AG10803 (cell line): ENCODE measurements at places on chromosomes 11 and 22.

GRCh38 chr11:28043930-28044709, 63.8 kb downstream of the KIF18A start:
- DNase-seq, result no peak

DNA sequence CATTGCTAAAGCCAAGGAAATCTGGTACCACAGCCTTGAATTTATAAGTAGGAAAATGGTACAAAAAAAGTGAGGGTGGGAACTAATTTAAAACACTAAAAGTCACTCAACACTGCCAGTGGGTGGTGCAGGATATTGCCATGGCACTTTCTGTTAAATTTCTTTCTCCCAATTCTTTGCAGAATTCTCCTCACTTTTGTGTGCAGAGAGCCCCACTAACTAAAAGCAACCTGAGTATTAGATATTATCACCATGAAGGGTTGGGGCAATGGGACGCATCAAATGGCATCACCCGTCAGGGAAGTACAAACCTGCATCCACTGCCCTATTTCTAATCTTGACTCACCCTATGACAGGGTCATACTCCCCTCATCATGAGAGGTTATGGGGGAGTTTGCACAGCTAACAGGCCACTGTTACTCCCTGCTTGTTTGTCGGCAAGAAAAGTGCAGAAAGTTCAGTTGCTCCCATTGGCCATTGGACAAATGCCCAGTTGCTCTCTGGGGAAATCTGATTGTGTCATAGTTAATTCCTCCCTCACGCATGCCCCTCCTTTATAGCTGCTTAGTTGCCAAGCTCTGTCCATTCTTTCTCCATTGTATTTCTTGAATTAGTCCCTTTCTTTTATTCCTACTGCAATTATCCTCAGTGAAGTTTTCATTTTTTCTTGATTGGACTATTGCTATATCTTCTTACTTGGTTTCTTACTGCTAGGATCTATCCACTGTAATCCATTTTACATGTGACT, 93.8 kb upstream of the BLID start:
- DNase-seq, result peak; percentile 86

GRCh38 chr22:30556388-30556787, 9.8 kb upstream of the SEC14L6 start:
- DNase-seq, result no peak

- DNase-seq, result no peak
Observed at GRCh38 chr22:31068970-31069369, 12.1 kb upstream of the SMTN start.

- DNase-seq, result peak; percentile 13
Observed at GRCh38 chr11:92790366-92790765, 179.1 kb upstream of the MTNR1B start.

DNA sequence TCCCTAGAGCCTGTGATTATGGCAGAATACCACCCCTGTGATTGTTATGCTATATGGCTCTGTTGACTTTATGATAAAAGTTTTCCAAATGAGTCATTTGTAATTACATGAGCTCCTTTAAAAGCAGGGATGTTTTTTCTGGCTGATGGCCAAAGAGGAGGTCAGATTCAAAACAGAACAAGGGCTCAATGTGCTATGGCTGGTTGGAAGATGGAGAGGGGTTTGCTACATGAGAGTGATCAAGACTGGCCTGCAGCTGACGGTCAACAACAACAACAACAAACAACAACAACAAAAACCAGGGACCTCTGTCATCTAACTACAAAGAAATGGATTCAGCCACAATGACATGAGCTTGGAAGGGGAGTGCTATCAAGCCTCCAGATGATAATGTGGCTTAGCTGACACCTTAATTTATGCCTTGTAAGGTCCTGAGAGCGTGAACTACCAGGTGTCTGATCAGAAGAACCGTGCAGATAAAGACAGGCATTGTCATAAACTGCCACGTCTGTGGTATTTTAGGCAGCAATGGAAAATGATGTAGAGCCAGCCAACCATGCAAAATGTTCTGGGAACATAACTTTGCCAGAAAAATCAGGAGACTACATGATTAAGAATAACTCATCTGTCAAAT, 47.2 kb downstream of the PIWIL3 start:
- no peak for DNase-seq
